Natural killer cell (primary cell): ENCODE measurements at places on chromosomes 5 and 9.

DNA sequence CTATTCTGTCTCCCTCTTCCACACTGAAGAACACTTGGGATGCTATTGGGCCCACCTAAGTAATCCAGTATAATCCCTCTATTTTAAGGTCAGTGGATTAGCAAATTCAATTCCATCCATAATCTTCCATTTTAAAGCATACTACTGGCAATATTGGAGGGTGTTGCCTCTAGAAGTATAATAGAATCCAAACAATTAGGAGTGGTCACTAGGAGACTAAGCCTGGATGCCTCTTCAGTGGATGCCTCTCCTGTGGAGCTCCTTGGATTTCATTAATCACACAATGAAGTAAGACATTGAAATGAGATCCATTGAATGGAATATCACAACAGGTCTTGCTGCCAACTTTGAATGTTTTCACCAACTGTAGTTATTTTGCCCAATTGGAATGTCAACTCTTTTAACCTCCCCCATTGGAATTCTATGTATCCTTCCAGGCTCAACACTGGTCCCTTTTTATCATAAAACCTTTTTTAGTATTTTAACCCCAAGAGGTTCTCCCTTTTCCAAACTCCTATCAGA lies 311.6 kb downstream of the PLK2 start:
- no peak for DNase-seq

- no peak for DNase-seq
Observed at GRCh38 chr9:70143394-70144130, 99.9 kb downstream of the MAMDC2 start.

DNA sequence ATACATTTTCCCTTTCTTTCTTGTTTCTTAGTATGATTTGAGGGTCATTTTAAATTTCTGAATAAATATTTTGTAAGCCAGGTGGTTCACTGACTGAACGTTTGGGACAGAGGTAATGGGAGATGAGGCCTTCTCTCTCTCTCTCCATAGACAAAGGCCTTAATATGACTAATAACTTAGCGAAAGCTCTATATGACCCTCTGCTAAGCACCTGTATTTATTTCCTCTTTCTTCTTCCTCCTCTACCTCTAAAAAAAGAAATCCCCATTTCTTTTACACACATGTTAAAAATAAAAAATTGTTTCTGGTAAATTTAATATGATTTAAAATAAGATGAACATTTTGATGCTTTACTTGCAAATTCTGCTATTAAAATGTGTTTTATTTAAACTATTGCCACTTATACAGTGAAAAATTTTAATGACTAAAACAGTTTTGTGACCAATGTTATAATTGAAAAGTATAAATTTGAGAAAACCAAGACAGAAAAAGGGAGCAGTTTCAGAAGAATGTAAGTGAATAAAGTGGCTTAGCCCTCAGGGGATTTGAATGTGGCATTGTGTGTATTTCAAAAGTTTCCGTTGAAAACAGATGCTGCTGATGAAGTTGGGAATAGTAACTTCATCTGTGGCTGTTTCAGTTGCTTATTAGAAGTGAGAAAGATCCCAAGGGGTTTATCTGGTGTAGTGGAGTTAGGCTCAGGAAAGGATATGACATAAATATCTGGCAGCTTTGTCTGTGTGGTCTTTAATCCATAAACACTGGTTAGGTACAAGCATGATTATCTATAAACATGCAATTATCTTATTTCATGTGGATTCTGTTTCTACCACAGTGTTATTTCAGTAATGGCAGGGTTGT lies 128.6 kb upstream of the GRHPR start:
- DNase-seq, result no peak

GRCh38 chr9:122158202-122158601 lies 1.4 kb downstream of the NDUFA8 start:
- DNase-seq, result no peak

GRCh38 chr5:141496038-141496437 lies 7.2 kb downstream of the PCDHGC5 start:
- no peak for DNase-seq

GRCh38 chr5:82150559-82150958 lies 127.6 kb downstream of the RPS23 start:
- DNase-seq, result no peak

DNA sequence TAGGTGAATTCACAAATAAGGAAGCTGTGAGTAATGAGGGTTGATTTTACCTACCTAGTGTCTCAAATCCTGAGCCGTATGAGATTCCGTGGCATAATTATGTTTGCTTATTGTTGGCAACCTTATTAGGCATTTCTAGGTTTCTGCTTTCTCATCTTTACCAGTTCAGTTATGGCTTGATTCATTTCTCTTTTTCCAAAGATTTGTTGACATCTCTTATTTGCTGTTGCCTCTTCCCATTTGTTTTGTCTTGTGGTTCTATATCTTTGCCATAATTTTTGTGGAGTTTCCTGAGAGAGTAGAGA lies 470 bp downstream of the IL31RA start:
- DNase-seq, result no peak

DNA sequence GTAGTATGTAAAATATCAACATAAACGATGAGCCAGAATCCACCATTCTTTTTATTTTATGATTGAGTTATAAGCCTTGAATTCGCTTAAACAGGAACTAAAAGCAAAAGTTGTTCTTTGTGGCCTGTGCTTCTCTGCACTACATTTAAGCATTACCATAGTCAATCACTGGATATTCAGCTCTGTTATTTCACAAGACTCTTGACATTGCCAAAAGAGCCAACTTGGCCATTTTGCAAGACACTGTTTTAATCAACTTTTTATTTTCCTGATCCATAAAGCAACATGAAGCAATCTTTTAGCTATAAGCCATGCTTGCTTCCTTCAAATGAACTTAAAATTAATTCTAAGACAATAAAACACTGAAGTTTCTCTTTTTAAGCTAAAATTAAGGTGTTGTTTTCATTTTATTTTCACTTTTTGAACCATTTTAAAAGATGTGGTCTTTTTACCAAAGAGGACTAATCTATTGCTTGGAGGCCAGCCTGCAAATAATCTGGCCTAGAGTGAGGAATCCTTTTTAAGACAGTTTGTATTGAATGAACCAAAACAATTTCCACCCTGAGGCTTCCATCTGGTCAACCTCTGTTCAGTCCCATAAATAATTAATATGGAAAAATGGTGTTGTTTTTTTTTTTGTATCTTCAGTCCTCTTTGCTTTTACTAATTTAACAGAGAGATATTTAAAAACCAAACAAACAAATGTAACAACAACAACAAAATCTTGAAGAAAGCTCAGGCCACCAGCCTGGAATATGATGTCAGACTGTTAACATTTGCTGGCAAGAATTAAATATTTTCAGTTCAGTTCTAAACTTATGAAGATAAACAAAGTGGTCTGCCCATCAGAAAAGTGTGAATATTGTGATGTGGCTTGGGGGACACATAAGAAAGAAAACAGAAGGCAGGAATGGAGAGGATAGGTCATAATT lies 274.4 kb downstream of the MARCHF11 start:
- DNase-seq, result no peak

- no peak for DNase-seq
Observed at GRCh38 chr9:14170973-14171596, 142.9 kb downstream of the NFIB start.

GRCh38 chr9:9124616-9125015 lies 1325.0 kb upstream of the DMAC1 start:
- no peak for DNase-seq

DNA sequence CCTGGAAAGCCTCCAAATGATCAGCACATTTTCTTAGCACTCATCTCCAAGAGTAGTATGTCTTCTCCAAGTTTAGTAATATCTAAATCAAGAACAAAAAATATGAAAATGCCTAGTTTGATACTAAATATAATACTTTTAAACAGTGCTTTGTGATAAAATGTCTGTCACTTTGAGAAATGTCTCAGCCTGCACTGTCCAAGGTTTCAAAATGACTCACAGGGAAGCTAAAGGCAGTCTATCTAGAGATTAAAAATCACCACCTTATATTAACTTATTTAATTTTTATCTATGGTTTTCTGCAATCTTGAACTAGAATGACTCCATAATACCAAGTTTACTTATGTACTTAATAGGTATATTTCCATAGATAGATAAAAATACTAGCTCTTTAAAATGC lies 633.0 kb upstream of the C9orf72 start:
- DNase-seq, result no peak

DNA sequence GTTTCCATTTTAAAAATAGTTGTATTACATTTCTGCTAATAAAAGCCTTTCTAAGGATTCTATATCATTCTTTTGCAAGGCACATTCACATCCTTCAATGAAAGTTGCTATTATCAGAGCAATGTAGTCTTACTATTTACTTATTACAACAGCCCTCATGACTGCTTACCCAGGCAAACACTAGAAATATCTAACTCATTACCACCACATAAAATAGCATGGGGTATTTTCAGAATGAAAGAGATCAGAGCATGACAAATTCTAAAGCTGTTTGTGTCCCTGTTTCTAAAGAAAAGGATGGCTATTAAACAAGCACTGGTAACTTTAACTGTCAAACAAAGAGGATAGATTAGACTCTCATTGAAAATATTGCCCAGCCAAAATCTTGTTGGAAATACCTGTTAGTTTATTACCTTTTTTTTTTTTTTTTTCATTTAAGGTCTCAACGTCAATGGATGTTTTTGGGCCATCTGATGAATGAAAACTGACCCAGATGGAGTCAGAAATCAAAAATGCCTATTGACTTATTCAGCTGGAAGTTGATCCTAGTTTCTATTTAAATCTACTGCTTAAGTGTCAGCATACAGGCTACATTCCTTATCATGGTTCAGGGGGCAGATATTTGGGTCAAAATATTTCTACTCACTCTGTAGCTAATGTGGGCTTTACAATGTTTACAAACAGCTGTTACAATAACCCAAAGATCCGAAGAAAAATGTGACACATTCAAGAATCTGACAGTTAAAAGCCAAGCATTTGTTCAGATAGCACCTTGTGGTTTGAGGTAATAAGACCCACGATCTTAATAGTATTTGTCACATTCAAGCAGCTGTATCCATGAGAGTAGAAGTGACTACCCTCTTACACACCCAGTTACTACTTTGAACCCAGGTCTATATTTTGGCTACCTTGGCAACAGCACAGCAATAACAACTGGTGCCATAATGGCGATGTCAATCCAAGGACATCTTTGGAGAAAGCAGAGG lies 554.8 kb upstream of the MEF2C start:
- no peak for DNase-seq

GRCh38 chr5:2288968-2289367 lies 406.2 kb upstream of the IRX4 start:
- DNase-seq, result no peak

- no peak for DNase-seq
Observed at GRCh38 chr5:125552486-125552885, 806.0 kb upstream of the ZNF608 start.

DNA sequence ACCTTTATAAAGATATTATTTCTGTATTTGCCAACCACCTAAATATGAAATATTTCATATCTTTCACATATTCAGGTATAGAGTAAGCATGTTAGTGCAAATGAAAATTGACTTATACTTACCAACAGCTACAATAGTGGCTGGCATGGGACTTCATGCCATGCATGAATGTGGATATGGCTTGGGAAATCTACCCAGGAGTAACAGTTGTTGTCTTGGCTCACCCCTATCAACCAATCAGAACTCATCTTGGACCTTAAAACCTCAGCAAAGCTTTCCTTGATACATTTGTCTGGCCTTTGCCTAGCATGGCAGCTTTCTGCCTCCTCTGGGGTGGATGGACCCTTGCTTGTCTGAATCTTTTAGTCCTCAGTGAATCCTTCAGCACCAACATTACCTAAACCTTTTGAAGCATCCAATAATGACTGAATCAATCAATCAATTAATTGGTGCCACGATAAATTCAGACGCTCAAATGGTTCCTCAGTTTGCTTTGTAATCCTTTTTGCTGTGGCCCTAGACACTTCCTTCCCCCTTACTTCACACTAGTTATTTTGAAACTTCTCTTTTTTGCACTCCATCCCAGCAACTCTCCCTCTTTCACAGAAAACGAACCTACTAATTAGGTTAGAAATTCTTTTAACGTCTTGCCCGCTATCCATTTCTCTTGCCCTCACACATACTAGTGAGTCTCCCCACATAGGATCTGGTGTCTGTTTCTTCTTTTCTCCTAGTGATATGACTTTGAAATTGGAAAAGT lies 132.3 kb upstream of the ZNF608 start:
- DNase-seq, result no peak

- no peak for DNase-seq
Observed at GRCh38 chr5:142292249-142292648, 32.6 kb downstream of the SPRY4 start.
